ENCODE measurements at places on chromosomes 2 and 18.

GRCh38 chr2:84247532-84247931 is 211.5 kb downstream of the SUCLG1 start:
- no peak for DNase-seq

- no peak for DNase-seq
Measured at GRCh38 chr18:61869636-61870035, 23.2 kb downstream of the RNF152 start.

- DNase-seq = no peak
Measured at GRCh38 chr18:72973841-72974240, 106.1 kb upstream of the NETO1 start.

GRCh38 chr2:210112871-210113270 is 58.3 kb downstream of the KANSL1L start:
- no peak for DNase-seq

GRCh38 chr2:181991171-181991885 is 5.7 kb downstream of the PPP1R1C start:
- no peak for DNase-seq

DNA sequence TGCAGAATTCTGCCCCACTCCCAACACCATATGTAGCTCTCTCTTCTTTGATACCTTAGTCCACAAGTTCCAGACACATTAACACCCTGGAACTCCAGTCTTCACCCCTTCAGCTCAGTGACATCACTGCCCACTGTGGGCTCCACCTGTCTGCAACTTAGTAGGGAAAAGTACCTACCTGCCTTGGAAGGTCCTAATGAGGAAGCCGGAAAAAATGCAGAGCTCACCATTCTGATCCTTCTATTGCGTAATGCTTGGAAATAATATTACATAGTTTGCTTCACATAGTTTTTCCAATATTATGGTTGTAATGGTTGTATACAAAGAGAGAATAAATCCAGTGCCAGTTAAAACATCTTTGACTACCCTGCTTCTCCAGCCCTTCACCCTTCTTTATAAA is 738.4 kb downstream of the RNF144A start:
- no peak for DNase-seq

DNA sequence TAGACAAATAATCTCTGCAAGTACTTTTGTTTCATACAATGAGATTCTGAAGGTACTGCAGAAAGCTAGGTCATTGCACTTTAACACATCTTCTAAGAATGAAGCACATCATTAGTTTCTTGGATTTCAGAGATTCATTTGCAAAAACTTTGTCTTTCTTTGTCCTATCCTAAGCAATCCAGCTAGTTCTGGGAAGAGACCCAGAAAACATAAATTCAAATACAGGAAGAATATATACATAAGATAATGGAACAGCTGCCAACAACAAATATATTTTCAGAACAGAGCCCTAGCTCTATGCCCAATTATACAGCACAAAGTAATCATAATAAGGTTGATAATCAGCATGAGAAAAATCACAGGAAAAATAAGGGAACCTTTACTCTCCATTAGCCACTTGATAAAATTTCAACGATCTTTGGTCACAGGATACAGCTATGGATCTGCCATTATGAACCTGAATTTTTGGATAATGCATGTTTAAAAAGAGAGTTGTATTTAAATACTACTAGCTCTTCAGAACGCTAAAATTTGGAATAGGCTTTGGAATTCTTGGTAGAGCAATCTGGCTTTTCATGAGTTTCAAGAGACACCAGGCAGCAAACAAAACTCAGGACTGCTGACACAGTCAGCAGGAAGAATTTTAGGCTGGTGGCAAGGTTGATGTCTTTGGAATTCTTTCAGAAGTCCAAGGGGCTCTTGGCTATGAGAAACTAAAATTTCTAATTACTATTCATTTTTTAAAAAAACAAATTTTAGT is 250.4 kb upstream of the SMIM21 start:
- no peak for DNase-seq

All from NCI-H1694 (cell line).